ENCODE measurements at places on chromosomes 6 and 20.
A peak's percentile ranks its signal among the peaks of the same experiment; 100 is the strongest.

DNA sequence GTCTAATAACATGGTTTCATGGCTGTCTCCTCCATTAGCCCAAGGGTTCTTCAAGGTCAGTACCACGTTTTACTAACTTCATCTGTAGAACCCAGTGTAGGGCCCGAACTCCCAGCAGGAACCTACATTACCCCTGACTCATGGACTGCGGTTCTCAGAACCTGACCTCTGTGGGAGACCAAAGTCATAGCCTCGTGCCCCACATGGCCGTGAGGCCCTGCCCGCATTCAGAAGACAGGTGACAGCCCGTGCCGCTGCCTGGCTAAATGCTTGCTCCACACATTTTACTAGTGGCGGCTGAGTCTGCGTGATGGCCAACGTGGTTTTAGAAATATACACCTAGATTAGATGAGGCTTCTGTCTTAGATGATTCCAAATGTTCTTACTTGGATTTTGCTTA is 94.9 kb downstream of the CDH4 start:
- DNase-seq = no peak

DNA sequence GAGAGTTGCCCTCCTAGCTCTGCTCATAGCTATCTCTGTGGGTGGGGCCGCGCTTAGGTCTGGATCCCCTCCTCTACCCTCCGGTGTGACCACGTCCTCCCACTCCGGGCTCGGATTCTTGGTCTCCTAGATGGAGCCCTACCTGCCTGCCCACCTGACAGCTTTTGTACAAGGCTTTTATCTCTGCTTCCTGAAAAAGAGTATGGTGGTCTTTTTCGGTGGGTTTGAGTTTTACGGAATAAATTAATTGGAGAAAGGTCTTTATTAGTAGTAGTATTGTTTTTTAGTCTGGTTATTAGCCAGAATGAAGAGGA is 773 bp downstream of the SMAP1 start:
- DNase-seq = no peak

DNA sequence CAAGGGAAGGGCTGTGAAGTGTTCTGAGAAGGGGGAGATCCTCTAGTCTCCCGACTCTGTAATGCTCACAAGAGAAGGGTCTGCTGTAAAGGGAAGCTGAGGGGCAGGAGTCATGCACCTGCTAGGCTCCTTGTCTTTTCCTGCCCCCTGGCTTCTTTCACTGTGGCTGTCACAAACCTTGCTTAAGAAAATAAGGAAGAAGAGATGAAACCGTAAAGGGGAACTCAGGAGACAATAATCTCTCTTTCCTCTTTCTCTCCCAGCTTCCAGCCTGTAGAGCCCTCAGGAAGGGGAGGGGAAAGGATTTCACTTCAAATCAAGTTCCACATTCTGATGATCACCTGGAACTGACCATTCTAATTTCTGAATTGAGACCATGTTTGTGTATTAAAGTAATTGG is 26.3 kb downstream of the SLC13A3 start:
- DNase-seq = no peak

GRCh38 chr6:131244942-131245341 is 109.7 kb downstream of the AKAP7 start:
- DNase-seq = no peak

DNA sequence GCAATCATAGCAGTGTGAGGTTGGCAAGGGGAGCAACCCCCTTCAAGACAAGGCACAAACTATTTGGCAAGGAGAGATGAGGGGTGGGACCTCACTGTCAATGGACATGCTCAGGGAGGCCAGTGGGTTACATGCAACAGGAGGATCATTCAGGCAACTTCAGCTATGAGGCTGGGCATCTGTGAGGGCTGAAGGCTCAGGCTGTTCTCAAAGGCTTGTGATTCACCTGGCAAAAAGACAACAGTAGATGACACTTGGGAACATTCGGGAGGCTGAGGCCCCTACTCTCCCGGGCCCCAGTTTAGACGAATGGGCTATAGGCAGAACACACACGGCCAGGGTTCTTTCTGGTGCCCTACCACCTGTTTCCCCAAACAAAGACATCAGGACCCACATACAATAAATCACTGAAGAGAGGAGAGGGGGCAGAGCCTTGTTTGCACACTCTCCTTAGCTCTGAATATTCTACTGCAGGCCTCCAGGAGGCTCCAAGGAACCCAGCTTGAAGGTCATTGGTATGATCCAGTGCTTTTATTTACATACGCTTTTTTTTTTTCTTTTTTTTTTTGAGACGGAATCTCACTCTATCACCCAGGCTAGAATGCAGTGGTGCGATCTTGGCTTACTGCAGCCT is 7.9 kb downstream of the TUBB start:
- DNase-seq = peak; percentile 80

DNA sequence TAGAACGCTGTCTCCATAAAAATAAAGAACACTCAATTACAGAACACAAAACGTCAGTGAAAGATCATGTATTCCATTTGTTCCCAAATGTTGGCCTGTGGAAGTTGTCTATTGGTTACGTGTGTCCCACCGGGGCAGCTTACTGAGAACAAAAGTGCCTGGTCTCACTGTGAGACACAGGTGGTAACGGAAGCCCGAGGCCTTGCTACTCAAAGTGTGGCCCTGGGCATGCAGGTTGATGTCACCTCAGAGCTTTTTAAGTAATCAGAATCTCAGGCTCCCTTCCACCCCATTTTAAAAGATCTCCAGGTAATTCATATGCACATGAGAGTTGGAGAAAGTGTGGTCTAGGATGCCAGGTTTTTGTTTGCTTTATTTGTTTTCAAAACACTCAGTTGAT is 422.5 kb upstream of the OPRM1 start:
- DNase-seq = no peak

DNA sequence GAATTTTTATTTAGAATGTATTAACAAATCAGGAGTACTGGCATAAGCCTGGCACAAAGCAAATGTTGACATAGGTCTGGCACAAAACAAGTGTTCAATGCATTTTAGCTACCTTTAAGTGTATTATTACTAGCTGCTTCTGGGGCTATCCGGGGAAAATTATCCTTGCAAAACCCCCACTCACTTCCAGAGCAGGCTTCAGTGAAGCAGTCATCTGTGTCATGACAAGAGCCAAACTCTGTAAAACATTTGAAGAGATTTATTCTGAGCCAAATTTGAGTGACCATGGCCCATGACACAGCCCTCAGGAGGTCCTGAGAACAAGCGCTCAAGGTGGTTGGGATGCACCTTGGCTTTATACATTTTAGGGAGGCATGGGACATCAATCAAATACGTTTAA is 6.4 kb upstream of the TRIM38 start:
- no peak for DNase-seq

DNA sequence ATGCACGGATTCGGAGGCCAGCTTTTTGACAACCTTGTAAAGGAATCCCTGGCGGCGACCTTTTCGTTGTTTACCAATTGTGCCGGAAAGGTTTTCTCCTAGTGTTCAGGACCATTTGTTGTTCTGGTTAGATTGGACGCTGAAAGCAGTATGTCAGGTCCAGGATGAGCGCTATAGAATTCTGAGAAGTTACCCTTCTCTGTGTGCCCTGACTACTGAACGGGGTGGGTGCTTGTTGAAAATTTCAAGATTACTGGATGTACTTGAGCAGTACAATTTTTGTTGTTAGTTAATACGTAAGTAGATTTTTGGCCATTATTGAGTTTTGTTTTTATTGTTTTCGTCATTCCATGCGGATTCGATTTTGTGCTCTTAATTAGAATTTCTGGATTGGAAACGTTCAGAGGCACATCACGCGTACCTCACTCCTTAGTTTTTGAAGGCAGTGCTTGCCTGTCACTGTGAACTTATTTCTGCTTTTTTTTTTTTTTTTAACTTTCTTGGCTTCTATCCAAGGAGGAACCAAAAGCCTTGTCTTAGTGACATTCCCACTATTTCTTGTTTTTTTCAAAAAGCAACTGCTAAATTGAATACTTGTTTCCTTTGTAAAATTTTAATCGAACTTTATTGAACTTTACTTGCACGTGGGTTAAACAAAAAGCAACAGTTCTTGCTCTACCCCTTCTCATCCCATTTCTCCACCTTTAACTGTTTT is 898 bp downstream of the XRN2 start:
- DNase-seq = no peak

- DNase-seq = no peak
Observed at GRCh38 chr6:39785281-39785680, 6.9 kb upstream of the DAAM2 start.

DNA sequence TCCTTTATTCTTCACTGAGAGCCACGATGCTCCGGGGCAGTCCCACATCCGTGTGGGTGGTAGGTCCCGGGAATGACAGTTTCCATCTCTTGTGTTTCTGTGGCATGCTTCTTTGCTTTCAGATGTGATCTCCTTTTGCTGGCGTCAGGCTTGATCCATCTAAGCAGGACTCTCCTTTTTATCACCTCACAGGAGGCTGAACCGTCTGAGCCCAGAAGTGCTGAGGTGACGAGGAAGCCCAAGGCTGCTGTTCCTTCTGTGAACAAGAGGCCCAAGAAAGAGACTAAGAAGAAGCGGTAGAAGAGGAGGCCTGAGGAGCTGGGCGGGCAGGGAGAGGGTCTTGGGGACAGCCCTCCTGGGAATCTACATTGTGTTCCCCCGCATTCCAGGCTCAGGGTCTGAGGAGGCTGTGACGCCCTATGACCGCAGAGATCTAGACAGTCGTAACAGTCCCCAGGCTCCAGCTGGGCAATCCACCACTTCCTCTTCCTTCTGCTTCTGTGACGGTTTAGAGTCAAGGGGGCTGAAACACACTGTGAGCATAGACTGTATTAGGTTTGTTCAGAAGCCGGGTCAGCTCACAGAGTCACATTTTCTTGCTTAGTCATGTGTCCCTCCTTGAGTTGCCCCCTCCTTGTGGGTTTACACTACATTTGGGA is 26.8 kb downstream of the MANBAL start:
- DNase-seq = no peak

DNA sequence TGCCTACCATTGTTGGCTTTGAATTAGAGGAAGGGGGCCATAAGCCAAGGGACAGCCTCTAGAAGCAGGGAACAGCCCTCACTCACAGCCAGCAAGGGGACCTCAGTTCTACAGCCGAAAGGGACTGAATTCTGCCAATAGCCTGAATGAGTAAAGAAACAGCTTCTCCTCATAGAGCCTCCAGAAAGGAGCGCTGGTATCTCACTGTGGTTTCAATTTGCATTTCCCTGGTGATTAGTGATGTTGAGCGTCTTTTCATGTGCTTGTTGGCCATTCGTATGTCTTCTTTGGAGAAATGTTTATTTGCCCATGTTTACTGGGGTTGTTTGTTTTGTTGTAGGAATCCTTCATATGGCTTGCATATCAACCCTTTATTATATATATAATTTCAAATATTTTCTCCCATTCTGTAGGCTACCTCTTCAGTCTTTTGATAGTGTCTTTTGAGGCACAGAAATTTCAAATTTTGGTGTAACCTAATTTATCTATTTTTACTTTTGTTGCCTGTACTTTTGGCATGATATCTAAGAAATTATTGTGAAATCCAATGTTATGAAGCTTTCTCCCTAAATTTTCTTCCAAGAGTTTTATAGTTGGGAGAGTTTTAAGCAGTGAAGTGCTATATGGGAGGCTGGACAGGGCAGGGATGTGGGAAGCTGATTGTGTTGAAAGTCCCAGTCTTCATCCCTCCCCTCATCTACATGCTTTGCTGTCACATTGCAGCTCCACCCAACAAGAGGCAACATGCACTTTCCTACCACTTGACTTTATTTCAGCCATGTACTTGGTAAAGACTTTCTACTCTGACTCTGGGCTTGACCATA is 82.3 kb upstream of the SHLD1 start:
- DNase-seq = no peak

- DNase-seq = peak; percentile 3
Observed at GRCh38 chr6:103893141-103893581, 966.6 kb downstream of the HACE1 start.

- peak; percentile 34 for DNase-seq
Observed at GRCh38 chr6:87465051-87465450, 7.7 kb upstream of the SLC35A1 start.

DNA sequence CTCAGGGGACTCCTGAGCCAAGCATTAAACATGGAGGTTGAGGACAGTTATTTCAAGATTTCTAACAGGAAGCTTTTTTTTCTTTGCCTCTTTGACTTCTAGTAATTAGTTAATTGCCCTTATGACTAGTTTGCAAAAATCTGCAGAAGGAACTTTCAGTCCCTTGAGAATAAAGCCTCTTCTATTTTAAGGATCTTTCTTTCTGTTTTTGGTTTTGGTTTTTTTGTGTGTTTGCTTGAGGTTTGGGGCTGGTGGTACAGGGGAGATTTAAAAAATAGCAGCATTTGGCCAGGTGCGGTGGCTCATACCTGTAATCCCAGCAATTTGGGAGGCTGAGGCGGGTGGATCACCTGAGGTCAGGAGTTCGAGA is 259.3 kb downstream of the BMP7 start:
- no peak for DNase-seq

DNA sequence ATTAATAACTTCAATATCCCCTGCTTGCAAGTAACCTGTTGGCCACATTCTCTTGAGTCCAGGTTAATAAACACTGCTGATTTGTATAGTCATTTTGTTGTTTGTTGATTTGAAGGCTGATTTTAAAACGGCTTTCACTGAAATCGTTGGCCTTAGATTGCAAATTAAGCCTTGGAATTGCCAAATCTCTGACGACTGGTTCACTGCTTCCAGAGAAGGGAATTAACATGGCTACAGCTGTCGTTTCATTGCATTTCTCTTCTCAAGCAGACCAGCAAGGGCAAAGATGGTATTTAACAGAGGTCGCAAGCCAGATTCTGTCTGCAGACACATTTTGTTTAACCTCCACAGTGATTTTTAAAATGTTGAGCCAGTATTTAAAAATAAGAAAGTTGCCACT is 470.9 kb downstream of the TFAP2A start:
- DNase-seq = no peak

DNA sequence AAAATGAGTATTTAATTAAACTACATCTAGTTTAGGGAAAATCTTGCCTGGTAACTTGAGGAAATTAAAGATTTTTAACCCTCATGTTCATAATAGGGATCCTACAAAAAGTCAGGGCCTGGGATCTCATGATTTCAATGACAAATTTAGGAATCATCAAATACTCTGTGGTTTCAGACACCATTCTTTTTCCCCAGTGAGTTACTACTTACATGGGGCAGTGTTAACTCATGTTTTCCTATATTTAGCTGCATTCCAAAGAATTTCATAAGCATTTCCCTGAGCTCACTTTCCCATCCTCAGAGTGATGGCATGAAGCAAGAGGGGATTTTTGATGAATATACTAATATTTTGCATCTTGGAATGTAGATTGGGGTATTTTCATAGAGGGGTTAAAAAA is 321.7 kb downstream of the CENPW start:
- peak; percentile 83 for DNase-seq

DNA sequence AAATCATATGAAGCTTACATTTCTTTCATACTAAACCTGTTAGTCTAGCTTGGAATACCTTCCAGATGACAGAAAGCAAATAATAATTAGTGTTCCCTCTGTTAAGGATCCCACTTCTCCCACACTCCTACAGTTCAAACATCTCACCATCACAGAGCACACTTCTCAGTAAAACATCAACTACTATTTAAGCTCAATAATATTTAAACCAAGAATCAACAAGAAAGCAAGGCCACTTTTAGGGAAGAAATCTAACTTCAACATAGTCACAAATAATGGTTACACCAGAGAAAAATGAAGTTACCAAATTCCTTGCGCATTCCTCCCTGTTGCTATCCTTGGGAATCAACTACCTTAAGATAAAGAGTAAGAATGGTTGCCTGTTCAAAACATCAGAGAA is 1.6 kb downstream of the SNX14 start:
- no peak for DNase-seq
